Activated CD8-positive, alpha-beta memory T cell treated with anti-CD3 and anti-CD28 coated beads for 24 hours (primary cell): ENCODE measurements at places on chromosomes 13 and 19.

DNA sequence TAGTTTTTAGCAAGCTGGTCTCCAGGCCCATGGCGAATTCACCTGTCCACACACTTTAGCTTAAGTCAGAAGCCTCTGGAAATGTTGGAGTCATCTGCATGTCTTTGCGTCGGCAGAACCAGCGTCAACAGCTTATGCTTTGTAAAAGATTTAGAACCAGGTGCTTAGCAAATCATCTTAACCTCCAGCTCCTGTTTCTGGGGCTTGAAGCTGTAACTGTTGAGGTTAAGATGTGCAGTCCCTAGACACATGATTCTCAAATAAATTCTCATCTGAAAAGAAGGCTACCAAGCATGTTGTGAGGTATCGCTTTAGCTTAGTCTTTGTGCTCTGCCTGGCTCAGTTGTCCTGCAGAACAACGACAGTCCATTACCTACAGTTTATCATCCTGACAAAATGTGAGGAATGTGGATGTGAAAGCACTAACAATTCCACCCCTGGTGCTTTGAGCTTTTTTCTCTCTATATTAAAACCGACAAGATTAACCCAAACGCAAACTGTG is 4.4 kb downstream of the EFNB2 start:
- DNase-seq = no peak

- DNase-seq = no peak
These were observed 93.7 kb downstream of the FRY start for GRCh38 chr13:32125221-32125689.

- no peak for DNase-seq
These were observed 11.0 kb downstream of the IFNL1 start for GRCh38 chr19:39307046-39307821.

GRCh38 chr13:57820924-57821323 is 189.4 kb downstream of the PCDH17 start:
- no peak for DNase-seq

DNA sequence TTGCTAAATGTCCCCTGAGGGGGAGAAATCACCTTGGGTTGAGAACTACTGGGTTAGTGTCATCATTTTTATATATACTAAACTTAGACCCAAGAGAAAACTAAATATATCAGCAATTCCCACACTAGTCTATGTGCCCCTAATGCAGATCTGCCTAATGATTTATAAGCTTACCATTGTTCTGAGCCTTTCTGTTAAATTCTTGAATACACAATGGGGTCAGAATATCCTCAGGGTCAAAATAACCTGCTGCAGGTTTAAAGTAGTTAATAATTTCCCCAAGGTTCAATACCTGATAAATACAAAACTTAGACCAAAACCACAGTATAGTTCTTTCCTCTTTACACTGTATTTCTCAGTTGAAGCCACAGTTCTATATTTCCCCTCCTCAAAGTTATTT is 4.6 kb downstream of the VWA8 start:
- no peak for DNase-seq

DNA sequence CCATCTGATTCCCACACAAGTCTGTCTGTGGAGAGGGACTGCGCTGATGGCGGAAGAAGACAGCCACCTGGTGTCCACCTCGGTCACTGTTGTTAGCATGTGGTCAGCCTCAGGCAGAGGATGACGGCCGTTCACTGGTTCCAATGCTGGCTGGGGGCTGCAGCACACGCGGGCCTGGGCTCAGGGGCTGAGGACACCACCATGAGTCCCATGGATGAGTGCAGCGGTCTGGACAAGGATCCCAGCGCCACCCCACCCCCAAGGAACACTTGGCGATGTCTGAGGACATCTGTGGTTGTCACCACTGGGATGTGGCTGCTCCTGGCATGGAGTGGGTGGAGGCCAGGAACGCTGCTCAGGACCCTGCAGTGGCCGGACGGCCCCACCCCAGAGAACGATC is 10.9 kb downstream of the DPP9 start:
- no peak for DNase-seq

DNA sequence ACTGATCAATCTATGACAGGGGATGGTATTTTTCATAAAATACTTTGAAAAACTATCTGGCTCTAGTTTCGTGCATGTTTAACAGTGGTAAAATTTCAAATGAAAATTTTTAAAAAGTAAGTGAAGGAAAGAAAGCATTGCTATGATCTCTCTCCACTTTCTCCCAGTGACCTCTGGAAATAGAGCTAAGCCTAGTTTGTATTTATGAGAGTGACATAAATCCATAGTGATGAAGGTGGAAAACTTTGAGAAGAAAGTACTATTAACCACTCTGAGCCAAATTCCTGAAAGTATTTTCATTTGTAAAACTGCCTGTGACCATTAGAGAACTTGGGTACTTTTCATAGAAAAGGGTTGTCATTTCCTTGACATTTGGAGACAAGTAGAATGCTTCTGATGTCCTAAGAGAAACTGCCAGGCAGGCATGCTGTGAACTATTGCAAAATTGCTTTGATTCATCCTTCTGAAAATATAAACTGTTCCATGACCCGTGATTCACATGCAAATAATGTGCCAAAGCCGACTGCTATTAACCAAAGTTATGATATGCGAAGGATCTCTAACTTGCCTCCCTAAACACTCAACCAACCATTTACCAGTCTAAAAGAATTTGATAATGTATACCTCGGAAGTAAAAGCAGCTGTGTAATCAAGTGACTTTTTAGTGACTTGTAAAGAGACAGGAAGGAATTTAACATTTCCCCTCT is 133.2 kb downstream of the VWA8 start:
- DNase-seq = no peak

GRCh38 chr13:66402066-66402465 is 828.1 kb downstream of the PCDH9 start:
- DNase-seq = no peak

- no peak for DNase-seq
These were observed 137.0 kb downstream of the FLT1 start for GRCh38 chr13:28357911-28358433.

DNA sequence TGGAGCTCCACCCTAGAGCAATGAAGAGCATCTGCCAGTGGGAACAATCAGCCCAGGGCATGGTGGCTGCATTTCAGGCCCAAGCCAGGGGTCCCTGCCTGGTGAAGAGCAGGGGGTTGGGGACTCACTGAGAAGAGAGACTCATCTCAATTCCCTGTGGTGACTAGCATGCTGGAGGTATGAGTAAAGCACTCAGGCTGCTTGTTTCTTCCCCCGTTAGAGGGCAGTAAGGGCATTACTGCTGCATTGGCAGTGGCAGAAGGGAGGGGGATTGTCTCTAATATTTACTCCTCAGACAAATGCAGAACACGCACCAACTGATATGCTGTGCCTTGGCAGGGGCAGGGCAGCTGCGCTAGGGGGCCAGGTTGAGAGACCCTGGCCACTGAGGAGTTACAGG is 329.1 kb downstream of the SLITRK5 start:
- no peak for DNase-seq

GRCh38 chr19:1396768-1397679 is 4.3 kb downstream of the GAMT start:
- DNase-seq = no peak

GRCh38 chr13:21202767-21203531 is 26.5 kb downstream of the MRPL57 start:
- DNase-seq = no peak

DNA sequence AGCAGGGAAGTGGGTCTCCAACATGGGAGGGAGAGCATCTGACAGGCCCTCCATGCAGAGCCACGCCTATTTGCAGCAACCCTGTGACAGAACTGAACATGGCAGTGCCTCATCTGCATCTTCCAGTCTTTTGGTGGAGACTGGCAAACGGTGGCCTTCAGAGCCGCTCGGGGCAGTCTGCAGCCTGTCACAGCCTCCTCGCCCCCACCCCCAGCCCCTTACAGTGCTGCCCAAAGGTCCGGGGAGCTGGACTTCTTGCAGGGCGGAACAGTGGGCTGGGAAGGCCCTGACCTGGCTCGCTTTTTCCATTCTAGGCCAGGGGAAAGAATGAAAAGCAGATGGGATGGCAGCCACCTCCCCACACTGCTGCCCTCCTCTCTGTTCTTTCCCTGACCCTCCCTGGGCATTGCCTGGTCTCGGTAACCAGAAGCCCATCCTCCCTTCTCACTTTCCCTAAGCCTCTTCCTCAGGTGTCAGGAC is 2.7 kb downstream of the CALM3 start:
- peak; percentile 57 for DNase-seq

DNA sequence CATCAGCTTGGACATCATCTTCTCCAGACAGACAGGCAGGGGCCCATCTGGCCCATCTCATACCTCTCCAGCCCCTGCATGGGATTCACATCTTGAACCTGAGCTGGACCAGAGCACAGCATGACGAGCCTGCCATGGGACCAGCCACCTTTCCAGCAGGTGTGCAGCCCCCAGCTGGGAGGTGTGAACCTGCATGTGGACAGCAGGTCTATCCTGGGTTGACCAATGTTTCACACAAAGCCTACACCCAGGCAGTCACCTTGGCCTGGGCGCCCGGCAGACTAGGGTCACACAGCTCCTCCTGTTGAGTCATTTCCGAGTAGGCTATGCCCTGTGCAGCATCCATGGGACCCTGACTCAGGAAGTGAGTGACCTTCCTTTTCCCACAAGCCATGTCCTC is 41.4 kb downstream of the MAU2 start:
- DNase-seq = no peak

DNA sequence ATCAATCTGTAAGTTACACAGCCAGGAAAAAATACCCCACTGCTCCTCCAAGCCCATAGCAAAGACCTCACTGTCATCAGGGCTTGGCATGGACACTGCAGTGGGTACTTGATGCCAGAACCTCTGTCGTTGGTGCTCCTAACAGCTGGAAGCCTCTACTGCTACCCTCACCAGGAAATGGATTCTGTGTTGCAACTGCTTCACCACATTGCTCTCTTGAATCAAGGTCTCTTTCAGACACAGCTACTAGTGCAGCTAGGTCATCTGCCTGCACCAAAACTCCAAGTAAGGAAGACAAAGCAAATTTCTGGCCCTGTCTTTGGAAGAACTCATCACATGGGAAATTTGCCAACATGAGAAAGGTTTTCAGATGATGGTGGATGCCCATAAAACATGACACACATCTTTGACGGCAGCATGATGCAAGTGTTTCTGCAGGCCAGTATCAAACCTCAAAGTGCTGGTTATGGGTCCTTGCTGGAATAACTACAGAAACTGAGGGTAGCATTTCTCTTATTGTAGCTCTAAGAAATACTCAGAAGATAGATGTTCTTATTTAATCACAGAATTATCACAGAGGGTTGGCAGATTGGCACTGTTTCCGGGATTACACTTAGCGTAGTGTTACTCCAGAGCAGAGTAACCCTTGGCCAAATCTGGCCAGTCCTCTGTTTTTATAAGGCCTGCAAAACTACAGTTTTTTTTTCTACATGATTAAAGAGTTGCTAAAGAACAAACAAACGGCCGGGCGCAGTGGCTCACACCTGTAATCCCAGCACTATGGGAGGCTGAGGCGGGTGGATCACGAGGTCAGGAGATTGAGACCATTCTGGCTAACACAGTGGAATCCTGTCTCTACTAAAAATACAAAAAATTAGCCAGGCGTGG is 12.9 kb upstream of the PCCA start:
- no peak for DNase-seq

GRCh38 chr19:30621326-30621920 is 249.2 kb downstream of the ZNF536 start:
- DNase-seq = no peak

DNA sequence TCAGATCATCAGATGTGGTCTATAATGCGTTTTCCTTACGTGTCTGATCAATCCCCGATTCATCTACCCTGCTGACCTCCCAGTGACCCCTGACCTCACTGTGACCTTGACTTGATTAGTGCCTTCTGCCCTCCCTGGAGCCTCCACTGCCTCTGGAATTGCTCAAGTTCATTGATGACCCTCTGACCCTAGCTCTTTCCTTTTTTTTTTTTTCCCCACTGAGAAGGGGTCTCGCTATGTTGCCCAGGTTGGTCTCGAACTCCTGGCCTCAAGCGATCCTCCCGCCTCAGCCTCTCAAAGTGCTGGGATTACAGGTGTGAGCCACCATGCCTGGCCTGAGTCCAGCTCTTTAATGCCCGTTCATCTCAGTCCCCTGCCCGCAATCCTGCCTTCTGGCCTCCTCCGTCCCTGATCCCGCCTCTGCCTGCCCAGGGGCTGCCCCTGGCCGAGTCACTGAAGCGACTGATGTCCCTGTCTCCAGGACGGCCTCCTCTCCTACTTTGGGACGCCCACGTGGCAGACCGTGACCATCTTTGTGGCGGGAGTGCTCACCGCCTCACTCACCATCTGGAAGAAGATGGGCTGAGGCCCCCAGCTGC is 4.0 kb upstream of the FTL start:
- DNase-seq = no peak

- DNase-seq = no peak
These were observed 6.6 kb upstream of the DACH1 start for GRCh38 chr13:71873418-71874247.

GRCh38 chr13:75766636-75767035 is 130.5 kb downstream of the LMO7 start:
- no peak for DNase-seq

- DNase-seq = no peak
These were observed 21.6 kb downstream of the ARL11 start for GRCh38 chr13:49649963-49650312.

DNA sequence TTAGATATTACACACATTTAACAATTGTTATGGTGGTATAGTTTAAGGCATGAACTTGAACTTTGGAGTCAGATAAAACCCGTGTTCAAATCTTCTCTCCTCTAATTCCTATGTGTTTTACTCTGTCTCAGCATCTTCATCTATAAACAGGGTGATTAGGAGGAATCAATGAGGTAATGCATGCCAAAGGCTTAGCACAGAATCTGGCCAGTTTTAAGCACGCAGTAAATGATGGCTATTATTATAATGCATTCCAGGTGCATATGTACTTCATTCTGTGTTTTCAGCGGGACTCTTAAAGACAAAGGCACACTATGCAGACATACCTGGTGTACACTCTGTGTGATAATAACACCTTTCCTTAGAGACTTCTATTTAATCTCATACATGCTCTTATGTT is 88.0 kb upstream of the FRY start:
- DNase-seq = no peak

- DNase-seq = no peak
These were observed 373.0 kb downstream of the FGF14 start for GRCh38 chr13:102028868-102029267.

- DNase-seq = no peak
These were observed 56.0 kb upstream of the MYO16 start for GRCh38 chr13:108573455-108573854.

DNA sequence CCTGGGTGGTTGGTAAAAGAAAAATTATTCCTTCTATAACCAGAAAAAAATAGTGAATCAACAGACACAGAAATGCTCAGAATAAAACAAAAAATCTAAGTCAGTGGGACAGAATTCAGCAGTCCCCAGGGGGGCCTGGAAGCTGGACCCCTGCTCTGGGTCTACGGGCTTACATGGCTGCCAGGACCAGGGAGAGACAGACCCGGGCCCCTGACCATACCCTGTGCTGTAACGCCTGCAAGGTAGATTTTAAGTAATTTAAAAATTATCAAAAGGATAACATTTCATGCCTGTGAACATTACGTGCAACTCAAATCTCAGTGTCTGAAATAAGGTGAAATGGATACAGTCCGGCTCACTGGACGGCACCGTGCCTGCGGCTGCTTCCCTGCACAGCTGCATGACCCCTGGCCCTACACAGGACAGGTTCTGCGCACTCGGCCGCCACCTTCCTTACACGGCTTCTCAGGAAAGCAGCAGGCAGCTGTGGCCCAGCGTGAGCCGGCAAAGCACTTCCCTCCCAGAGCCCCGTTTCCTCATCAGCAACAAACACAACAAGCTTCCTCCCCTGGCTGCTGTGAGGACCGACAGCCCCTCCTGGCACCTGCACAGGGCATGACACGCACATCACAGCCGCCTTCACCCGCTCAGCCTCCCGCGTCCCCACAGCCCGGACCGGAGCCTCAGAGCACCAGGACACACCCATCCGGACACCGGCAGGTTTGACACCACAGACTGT is 22.2 kb downstream of the RASA3 start:
- peak; percentile 85 for DNase-seq

GRCh38 chr19:43395561-43395960 is 19.1 kb upstream of the TEX101 start:
- DNase-seq = no peak
